ENCODE measurements at places on chromosomes 16 and 17.

DNA sequence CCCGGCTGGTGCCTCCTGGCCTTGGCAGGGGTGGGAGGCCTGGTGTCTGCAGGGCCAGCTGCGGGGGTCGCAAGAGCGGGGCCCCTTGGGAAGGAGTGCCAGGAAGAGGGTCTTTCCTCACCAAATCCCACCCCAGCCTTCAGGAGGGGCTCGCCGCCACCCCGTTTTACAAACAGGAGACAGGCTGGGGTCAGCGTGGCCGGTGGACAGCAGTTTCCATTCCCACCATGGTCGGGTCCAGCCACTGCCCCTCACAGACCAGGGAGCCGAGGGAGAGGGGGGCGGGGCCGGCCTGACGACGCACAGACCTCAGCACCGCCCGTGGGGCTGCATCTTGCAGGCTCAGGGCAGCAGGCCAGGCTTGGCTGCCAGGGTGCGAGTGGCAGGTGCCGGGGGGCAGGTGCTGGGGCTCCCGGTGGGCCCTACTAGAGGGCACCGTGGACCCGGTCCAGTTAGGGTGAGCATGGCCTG, 7.6 kb downstream of the CBFA2T3 start:
- no peak for DNase-seq

- DNase-seq: peak; percentile 86
Measured at GRCh38 chr16:49491771-49492761, 118.5 kb downstream of the C16orf78 start.

DNA sequence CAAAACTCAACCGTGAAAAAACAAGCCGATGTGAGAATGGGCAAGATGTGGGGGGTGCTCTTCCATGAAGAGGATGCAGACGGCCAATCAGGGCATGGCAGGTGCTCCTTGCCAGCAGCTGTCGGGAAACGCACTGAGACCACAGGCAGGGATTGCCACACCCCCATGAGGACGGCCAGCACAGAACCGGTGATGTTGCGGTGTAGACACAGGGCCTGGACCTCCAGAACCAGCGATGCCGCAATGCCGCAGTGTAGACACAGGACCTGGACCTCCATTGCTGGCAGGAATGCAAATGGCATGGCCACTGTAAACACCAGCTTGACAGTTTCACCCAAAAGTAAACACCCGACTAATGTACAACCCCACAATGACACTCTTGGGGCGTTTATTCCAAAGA, 164.9 kb downstream of the BANP start:
- no peak for DNase-seq

DNA sequence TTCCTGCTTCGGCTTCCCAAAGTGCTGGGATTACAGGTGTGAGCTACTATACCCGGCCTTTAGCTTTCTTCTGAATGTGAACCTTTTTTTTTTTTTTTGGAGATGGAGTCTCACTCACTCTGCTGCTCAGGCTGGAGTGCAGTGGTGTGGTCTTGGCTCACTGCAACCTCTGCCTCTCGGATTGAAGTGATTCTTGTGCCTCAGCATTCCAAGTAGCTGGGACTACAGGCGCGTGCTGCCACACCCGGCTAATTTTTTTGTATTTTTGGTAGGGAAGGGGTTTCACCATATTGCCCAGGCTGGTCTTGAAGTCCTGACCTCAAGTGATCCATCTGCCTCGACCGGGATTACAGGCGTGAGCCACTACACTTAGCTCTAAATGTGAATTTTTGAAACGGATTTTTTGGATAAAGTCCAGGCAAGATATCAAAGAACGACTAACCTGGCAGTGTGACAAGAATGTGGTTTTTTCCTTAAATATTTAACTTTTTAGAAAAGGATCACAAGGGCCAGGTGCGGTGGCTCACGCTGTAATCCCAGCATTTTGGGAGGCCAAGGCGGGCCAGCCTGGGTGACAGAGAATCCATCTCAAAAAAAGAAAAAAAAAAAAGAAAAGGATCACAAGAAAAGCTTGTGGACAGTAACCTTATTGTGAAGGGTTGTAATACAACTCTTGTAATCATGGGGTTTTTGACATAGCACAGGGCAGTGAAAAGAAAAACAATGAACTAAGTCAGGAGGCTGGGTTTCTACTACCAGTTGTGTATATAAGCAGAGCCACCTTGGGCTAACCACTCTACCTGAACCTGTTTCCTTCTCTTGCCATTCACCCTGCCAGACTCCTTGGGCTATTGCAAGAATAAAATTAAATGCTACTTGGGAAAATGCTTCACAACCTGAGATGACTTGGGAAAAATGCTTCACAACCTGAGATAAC, 6.2 kb downstream of the BRCA1 start:
- no peak for DNase-seq

- no peak for DNase-seq
Measured at GRCh38 chr16:10745841-10746240, 2.2 kb downstream of the NUBP1 start.

DNA sequence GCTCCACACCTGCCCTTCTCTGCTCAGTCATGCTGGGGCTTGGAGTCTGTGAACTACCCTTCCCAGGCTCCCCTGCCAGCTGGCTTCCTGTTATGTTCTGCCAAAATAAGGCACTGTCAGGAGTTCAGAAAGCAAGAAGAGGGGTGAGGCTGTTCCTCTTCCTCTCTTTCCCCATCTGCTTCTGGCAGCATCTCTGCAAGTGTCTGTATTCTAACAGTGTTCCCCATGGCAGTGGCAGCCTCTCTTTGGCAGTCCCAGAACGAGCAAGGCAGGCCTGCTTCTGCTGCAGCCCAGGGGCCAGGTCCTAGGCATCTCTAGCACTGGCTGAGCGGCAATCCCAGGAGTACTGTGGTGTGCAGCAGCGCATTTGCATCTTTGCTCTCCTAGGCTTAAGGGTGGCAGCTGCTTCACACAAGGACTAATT, 219.1 kb downstream of the STX8 start:
- no peak for DNase-seq

DNA sequence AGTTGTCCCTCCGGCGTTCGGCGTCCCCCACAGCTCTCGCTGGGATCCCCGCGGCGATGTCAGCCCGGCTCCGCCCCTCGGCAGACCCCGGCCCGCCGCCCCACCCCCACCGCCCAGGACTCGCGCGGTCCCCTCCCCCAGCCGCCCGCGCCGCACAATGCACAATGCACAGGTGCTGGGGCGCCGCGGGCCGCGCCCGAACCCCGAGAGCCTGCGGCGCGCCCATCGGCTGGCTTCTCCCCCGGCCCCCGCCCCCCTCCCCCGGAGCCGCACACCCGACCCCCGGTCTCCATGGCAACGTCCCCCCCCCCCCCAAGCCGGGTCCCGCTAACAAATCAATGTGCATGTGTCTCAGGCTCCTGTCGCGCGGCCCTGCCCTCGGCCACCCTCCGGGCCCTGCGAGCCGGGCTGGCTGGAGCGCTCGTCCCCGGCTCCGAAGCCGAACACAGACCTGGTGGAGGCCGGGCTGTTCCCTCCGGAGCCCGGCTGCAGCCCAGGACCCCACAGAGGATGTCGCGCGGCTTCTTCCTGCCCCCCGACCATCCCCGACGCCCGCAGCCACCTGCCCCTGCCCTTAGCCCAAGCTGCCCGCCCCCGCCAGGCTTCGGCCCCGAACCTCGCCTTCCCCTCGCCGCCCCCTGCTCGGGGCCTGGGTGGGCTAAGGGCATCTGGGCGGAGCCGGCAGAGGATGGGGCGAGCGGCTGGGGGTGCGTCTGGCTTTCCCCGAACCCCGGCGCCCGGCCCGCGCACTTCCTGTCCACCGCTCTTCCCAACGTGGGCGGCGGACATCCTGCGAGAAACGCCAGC, 818 bp upstream of the CBX8 start:
- DNase-seq: no peak

DNA sequence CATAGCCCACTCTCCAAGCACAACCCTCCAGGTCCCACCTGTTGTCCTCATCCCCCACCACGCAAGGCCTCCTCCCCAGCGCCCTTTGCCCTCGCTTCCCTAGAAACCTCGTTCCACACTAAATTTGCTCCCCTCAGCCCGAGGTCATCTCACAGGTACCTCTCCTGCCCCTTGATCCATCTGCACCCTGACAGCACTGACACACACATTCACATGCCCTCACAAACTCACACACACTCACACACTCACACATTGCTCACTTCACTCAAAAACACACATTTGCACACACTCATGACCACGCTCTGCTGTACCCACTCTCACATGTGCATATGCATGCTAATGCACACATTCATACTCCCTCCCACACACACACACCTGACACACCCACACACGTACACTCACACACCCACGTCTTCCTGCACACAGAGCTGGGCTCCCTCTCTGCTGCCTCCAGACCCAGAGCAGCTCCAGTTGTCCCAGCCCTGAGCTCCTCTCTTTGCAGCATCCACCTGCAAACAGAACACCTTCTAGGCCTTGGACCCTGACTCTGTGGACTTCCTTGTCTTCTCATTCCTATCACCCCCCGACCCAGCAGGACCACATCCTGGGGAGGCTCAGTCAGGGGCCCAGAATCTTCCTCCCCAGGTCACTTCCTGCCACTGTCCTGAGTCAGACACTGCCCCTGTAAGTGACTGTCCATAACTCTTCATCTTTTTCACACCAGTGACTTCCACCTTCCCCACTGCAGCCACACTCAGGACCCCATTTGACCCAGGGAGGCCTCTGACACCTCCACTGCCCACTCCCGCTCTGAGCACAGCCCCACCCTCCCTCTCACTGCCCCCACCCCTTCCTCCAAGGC, 4.9 kb downstream of the ASGR2 start:
- no peak for DNase-seq

DNA sequence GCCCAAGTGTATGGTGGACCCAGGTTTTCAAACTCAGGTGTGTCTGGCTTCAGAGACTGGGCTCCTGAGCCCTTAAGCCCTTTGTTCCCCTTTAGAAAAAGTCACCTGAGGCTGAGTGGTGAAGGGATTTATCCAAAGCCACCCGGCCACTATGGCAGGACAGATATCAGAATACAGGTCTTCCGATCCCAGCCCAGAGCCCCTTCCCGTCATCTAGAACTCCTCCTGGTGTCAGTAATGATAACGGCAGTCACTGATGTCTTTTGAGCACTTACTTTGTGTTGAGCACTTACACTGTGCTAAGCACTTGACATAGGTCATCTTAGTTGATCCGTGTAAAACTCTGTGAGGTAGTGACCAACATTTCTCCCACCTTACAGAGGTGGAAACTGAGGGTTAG, 16.6 kb downstream of the NOD2 start:
- no peak for DNase-seq

- DNase-seq: no peak
Measured at GRCh38 chr17:31397256-31397939, 5.9 kb downstream of the RAB11FIP4 start.

DNA sequence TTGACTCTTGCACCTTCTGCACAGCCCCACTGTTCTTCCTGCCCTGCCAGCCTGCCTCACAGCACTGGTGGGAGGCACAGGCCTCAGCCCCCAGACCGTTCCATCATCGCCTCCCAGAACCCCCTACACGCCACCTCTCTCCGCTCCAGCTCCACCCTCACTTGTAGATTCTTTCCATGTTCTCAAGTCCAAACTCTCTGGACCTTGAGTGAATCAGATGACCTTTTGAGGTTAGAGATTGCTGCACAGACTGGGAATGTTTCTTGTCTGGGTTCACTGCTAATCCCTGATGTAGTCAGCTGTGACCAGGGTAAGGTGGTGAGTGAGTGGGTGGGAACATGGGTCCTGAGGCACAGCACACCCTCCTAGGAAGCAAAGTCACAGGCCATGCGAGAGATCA, 272.4 kb downstream of the IRF8 start:
- DNase-seq: no peak

DNA sequence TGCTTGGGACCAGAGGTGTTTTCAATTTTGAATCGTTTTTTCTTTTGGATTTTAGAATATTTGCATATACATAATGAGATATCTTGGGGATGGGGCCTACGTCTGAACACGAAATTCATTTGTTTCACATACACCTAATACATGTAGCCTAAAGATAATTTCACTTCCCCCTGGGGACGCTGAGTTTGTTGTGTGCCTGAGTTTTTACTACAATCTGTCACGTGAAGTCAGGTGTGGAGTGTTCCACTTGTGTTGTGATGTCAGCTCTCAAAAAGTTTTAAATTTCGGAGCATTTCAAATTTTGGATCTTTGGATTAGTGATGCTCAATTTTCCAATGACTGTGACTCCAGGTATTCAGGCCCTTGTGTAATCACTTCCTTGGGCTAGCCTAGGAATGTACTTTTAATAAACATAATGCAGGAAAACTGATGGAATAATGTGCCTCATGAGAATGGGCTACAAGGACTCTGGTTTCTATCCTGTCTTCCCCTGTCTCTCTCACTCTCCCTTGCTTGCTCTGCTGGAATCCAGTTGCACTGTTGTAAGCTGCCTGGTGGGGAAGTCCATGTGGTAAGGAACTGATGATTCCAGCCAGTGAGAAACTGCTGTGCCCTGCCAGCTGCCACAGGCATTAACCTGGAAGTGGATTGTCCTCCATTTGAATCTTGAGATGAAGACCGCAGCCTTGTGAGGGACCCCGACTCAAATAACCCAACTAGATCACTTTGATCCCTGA, 403.8 kb downstream of the SHISA9 start:
- no peak for DNase-seq

DNA sequence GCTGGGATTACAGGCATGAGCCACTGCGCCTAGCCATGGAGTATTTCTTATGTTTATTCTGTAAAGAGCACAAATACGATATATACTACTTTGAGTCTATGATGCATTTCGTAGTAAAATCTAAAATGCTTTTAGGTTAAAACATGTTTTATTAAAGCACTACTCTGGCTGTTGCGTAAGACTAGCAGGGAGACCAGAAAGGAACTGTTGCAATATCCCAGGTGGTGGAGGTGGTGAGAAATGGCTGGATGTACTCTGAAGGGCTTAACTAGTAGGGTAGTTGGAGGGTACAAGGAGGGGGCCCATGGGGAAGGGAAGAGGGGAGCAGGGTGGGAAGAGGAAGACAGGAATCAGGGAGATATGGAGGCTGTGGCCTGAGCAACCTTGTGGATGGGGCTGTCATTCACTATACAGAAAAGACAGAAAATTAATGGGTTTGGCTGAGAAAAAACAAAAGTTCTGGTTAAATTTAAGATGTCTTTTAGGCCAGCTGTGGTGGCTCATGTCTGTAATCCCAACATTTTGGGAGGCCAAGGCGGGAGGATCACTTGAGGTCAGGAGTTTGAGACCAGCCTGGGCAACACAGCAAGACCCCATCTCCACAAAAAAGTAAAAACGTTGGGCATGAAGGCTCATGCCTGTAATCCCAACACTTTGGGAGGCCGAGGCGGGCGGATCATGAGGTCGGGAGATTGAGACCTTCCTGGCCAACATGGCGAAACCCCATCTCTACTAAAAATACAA, 35.8 kb downstream of the ST3GAL2 start:
- no peak for DNase-seq

DNA sequence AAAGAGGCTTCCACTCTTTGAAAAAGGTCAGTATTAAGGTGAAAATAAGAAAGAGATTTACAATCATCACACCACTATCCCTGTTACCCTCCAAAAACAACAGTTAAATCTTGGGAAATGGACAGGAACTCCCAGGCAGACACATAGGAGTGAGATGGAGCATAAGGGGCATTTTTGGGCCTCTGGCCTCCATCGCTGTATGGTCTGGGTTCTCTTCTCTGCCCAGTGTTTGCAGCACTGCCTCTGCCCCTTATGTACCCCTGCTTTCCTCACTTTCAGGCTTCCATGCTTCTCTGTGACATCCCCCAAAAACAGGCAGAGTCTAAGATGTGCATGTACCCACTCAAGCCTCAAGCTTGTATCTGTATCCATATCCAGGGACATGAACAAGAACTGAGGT, 630 bp upstream of the HOXB2 start:
- no peak for DNase-seq
